Mucosa of descending colon (tissue), 3 donors: ENCODE measurements at places on chromosomes 11 and 22. TPM values are rescaled to one million over a fixed set of nuclear protein-coding genes. Genes with fewer than 3 reads are reported as not detected.

The UBASH3B gene
- 5.9 TPM for total RNA-seq

The APOBEC3C gene
- 24.1 TPM for total RNA-seq

The IMMP1L gene
- 18.2 TPM for total RNA-seq

The BEST1 gene
- 1.8 TPM for total RNA-seq

The LRRC74B gene
- total RNA-seq: 0.31 TPM

The ROM1 gene
- 11.9 TPM for total RNA-seq

The P2RX3 gene
- total RNA-seq: not detected

The NAV2 gene
- total RNA-seq: 30.9 TPM

The TRMU gene
- total RNA-seq: 41.5 TPM

The PRR33 gene
- total RNA-seq: not detected

The CDHR5 gene
- 195 TPM for total RNA-seq

The VPREB1 gene
- total RNA-seq: not detected

The DMC1 gene
- total RNA-seq: 1.7 TPM

The IL17REL gene
- total RNA-seq: not detected

The SMTN gene
- total RNA-seq: 799 TPM
